ENCODE measurements at places on chromosomes 6 and 20.

GRCh38 chr6:109069746-109070145 is 24.9 kb downstream of the SESN1 start:
- DNase-seq = no peak

GRCh38 chr6:140193269-140193668 is 818.8 kb upstream of the CITED2 start:
- DNase-seq = no peak

DNA sequence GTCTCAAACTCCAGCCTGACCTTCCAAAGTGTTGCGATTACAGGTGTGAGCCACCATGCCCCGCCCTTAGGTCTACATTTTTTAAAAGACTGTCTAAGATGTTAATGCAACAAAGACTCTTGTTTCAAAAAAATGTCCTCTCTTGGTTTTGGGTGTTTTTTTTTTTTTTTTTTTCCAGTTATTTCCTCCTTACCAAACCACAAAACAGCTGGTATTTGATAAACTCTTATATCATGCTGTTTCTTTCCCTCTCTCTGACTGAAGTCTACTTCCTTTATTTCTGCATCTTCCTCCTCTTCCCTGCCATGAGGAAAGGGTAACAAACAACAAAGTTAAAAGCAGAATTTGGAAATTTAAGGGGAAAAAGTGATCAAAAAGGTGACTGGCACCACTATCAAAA is 21.2 kb downstream of the STK38 start:
- DNase-seq = no peak

- DNase-seq = no peak
Measured at GRCh38 chr6:20472748-20473147, 61.5 kb upstream of the CDKAL1 start.

DNA sequence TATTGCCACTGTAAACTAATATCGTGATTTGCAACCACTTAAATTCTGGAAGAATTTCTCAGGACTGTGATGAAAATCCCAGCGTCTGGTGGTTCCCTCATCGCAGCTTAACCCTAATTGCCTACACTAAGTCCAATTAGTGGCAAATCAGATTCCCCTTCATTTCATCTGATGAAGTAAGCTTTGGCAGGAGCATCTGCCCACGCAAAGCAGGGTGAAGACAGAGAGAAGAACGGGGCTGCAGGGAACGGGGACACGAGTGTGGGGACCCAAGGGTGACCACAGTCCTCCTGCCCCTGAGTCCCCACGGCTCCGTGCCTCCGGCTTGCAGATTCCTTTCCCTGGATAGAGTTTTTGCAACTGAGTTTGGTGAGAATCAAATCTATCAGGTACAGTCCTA is 159.5 kb downstream of the LY86 start:
- DNase-seq = no peak

- DNase-seq = peak; percentile 61
Measured at GRCh38 chr20:3209257-3209945, at the start of gene ITPA. TSS of gene ITPA (plus strand) at chr20:3209498. CDS start at chr20:3209552, 54 bp downstream.

- no peak for DNase-seq
Measured at GRCh38 chr20:23773127-23773526, 22.4 kb upstream of the CST1 start.

GRCh38 chr6:136326038-136326553 is 36.5 kb upstream of the BCLAF1 start:
- no peak for DNase-seq

DNA sequence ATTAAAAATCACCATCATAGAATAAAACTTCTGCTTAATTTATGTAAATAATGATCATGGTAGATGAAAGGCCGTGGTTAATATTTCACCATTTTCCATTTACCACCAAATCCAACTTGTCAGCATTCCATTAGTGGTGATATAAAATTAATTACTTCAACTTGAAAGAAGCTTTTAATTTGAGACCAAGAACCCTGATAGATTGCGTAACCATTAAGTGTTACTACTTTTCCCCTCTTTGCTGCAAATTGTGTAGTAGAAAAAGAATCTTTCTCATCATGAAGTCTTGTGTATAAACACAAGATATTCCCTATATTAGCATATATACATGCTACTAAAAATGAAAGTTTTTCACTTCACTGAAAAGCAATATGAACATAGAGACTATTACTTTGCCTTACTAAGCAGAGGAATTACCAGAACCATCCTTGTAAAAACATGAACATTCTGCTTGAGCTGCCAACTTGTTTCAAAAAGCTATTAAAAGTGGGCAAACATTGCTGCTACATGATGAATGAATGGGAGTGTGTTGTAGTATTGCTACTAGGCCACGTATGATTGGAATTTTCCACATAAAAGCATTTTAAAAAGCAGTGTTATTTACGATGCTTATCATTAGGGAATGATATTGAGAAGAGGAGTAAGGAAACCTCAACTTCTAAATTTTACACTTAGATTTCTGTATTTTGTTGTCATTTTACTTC is 35.0 kb downstream of the STX11 start:
- no peak for DNase-seq

DNA sequence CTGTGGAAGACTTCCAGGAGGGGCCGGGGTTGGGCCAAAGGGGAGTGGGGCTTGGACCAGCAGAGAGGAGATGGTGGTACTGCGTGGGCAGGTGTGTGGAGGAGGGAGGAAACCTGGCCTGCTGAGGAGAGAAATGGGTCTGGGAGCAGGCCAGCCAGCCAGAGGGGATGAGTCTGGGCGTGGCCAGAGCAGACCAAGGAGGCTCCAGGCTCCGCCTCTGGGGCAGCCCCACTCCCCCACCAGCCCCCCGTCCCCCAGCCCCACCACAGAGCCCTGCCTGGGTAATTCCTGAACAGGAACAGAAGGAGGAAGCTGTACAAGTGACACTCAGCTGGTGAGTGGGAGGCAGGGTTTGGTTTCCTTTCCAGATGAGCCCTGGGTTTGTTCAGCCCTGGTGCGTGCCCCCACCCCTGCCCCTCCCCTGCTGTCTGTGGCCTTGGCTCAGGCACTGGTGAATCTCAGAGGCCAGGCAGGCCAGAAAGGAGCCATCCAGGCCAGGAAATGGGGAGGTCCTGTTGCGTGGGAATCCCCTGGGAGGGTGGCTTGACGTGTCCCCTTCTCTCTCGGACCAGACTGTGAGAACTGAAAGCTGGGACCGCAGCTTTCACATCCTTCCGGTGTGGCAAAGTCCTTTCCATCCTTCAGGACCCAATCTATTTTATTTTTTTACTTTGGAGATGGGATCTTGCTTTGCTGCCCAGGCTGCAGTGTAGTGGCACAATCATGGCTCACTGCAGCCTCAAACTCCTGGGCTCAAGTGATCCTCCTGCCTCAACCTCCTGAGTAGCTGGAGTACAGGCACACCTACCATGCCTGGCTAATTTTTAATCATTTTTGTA is 9.4 kb upstream of the SRC start:
- DNase-seq = peak; percentile 34

- DNase-seq = no peak
Measured at GRCh38 chr6:43489277-43490072, 12.1 kb downstream of the TJAP1 start.

DNA sequence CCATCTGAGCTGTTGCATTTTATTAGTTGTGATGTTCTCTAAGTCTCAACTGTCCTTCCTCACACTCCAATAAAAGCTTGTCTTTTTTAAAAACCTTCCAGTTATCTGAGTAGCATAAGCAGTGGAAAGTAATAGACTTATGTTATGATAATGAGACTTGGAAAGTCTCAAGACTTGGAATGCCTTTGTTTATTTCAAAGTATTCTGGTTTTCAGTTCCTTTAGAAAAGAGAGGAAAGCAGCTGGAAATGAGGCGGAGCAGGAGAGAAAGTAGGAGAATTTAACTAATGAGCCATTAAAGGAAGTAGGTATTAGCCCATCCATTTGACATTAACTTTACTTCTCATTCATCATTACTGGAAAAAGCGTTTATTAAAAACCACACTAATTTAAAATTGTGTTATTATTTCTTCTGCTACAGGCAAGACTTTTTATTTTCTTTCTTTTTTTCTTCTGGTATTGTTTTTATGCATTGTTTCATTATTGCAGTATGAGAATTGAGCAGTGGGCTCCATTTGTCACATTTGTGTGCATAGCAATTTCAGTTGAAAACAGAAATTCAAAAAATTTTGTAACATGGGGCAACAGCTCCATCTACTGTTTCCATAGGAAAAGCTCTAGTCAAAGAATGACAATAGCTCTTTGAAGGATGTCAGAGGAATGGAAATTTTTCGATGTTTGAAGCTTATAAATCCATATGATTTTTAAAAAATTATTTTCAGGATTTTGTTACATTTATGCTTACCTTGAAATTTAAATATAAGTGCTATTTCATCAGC is 194.8 kb downstream of the COL9A1 start:
- no peak for DNase-seq

- no peak for DNase-seq
Measured at GRCh38 chr6:44480097-44480541, 92.6 kb downstream of the CDC5L start.

GRCh38 chr20:32285621-32286371 is 8.3 kb downstream of the KIF3B start:
- DNase-seq = peak; percentile 68

DNA sequence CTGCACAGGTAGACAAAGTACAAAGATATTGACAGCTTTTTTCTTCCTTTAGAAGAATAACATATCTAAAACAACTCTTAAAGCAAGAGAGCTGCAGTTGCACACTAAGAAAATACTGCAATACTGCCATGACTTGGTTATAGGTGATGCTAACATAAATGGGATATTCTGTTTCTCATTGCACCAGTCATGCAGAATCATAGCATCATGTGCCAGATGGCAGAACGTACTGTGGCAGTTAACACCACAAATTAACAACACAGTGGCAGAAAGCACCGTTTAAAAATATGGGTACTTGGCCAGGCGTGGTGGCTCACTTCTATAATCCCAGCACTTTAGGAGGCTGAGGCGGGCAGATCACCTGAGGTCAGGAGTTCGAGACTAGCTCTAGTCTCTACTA is 7.4 kb downstream of the ASXL1 start:
- DNase-seq = no peak

DNA sequence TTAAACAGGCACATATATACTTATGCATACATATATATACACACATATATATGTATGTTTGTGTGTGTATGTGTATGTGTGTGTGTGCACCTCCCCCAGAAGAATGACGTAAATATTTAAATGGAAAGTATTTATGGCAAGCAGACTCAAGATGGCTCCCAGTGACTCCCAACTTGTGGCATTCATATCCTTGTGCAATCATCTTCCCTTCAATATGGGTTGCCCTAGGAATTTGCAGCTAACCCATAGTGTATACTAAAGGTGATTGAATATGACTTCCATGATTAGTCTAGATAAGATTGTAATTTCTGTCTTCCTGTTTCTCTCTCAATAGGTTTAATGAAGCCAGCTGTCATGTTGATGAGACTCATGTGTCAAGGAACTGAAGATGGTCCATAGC is 127.6 kb downstream of the TRDN start:
- no peak for DNase-seq

DNA sequence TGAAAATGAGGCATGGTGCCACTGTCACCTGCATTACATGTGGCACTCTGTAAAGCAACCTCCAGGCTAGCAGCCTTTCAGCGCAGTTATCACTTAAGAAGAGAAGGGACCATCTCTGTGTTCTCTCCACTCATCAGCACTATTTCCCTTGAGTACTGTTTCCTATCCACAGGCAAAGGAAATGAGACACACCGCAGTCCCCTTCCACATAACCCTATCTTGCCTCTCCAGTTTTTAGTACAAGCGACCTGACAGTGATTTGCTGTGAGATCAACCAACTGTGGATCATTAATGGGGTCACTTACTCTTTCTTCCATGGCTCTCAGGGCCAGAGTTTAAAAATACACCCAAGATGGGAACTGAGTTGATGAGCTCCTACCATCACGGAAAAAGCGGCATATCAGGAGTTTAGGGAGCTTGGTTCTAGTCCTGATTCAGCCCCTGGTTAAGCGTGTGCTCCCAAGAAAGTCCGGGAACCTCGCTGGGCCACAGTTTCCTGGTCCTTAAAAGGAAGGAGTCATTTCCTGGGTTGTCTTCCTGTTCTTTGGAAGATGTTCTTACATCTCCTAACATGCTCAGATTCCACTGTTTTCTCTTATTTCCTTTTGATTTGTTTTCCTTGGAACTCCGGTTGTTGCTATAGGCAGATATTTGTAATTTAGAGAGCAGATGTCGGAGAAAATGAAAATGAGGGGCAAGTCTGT is 27.3 kb downstream of the PRDM1 start:
- no peak for DNase-seq

- no peak for DNase-seq
Measured at GRCh38 chr6:40710626-40711330, 123.6 kb upstream of the LRFN2 start.

GRCh38 chr20:5369629-5370028 is 52.9 kb upstream of the PROKR2 start:
- DNase-seq = no peak

GRCh38 chr20:33684533-33685327 is 1.5 kb downstream of the E2F1 start:
- no peak for DNase-seq

DNA sequence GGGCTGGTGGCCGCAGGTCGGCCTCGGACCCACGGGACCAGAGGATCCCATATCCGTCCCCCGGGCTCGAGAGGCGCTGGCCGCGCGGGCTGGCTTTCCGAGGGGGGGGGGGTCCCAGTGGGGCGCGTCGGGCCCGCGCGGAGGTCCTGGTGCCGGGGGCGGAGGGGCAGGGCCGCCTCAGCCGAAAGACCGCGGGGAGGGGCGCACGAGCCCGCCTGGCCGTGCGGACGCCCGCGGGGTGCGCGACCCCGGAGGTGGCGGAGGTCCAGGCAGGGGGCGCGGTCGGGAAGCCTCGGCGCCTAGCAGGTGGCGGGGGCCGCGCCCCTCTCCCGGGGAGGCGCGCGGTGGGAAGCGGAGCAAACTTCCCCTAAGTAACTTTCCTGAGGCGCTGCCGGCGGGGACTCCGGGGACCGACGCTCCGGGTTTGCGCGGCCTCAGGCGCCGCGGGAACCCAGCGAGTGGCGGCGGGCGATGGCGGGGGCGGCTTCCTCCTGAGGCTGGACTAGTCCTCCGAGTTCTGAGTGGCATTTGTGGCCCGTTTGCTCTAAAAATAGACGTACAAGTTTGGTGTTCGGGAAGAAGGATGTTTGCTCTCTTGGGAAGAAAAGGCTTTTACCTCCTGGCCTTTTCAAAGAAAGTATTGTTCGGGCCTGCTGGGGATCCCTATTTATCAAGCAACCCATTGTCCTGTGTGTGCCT is 26.5 kb upstream of the BTBD3 start:
- DNase-seq = peak; percentile 8

GRCh38 chr6:42292004-42292740 is 74.5 kb upstream of the MRPS10 start:
- no peak for DNase-seq

GRCh38 chr6:141326426-141326825 is 806.3 kb upstream of the GJE1 start:
- DNase-seq = peak; percentile 71

DNA sequence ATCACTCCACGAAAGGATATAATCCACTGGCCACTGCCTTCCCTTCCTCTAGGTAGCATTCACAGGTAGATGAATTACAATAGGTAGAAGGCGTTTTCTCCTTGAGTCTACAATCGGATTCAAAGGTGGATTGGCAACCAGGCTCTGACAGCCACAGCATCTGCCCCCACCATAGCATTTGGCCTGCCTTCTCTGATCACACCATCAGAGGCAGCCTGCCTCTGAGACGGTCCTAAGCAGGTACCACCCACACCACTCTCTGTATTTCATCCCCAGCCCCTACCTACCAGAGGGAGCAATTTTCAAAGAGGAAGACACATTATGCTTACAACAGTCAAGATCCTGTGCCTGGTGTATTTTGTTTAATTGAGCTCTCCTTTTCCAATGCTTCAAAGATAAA is 210.5 kb upstream of the SPTLC3 start:
- no peak for DNase-seq

- no peak for DNase-seq
Measured at GRCh38 chr6:4435981-4436445, 300.6 kb upstream of the ECI2 start.

GRCh38 chr6:117497237-117497636 is 14.8 kb downstream of the DCBLD1 start:
- DNase-seq = no peak

GRCh38 chr20:15716256-15716655 is 857.0 kb downstream of the KIF16B start:
- DNase-seq = no peak

All from stimulated activated CD4-positive, alpha-beta T cell treated with anti-CD3 and anti-CD28 coated beads, Interleukin-1b, Interleukin-23, amount 100 ng/mL, for 48 hours (primary cell).